Hematopoietic multipotent progenitor cell (in vitro differentiated cells): ENCODE measurements at places on chromosomes 4 and X.

- DNase-seq: no peak
Observed at GRCh38 chr4:102578819-102579218, 77.7 kb downstream of the NFKB1 start.

DNA sequence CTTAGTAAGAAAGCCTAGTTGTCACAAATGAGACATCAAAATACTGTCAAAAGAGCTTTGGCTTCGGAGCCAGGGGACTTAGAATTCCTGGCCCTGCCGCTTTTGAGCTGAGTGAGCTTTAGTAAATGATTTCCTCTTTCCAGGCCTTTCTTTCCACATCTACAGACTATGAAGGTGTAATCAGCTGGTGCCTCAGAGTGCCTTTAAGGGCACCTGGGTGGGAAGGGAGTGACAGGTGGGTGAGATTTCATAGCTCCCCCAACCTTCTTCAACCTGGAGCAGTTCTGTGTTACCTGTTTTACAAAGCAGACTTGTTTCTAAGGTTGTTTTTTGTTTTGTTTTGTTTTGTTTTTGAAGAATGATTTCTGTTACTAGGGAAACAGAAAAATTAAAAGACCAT, 154.7 kb upstream of the BOD1L1 start:
- DNase-seq: no peak

DNA sequence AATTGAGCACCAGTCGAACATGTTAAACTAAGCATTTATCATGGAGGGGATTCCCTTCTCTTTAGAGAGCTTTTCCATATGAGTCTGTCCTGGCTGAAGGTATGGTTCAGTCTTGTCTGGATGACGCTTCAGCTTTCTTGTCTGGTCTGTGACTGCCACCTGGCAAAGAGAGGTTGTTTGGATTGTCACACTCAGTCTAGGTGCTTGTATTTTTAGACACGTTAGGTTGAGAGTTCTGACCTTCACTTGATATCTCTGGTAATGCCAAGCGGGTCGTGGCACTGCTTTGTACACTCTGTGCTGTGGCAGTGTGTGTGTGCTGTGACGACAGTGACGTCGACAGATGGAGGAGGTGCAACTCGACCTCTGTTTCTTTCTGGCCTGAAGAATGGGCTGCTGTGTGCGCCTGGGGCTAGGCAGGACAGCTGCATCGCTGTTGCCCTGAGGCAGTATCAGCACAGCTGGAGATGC, 12.6 kb downstream of the NOCT start:
- DNase-seq: no peak

- DNase-seq: no peak
Observed at GRCh38 chr4:127211650-127212560, 420.9 kb upstream of the INTU start.

DNA sequence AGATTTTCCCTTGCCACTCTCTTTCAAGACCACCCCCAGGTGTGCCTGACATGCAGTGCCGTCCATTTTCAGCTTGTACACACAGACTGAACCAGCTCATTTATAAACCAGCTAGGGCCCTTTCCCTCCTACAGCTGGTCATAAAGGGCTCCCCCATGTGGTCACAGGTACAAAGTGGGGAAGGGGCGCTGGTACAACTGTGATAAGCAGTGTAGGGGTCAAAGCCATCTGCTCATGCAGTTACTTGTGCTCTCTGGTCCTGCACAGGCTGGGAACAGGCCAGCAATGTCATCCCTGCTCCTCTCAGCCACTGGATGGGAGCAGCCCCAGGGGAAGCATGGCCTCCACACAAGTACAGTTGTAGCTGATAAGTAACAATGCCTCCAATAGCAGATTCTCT, 20.6 kb downstream of the GABRQ start:
- no peak for DNase-seq

- DNase-seq: no peak
Observed at GRCh38 chr4:72295966-72296557, 264.3 kb downstream of the NPFFR2 start.

GRCh38 chr4:59094505-59094904, 1984.3 kb upstream of the IGFBP7 start:
- no peak for DNase-seq

DNA sequence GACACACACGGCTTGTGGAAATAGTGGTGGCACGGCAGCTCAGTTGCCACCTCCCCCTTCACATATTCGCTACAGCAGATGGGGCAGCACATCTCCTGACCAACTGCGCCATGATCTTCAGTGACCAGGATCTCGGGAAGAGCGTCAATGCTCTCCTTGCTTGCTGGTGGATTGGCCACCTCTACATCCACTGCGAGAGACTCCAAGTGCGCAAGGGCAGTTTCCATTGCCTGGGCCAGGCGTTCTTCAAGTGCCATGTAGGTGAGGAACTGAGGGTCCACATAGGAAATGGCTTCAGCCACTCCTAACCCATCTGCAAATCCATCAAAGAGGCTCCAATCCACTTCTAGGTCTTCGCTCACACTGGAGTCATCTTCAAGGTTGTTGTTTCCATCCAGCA, 3.9 kb downstream of the PJA1 start:
- DNase-seq: no peak

GRCh38 chr4:86043755-86044592, 315.9 kb downstream of the MAPK10 start:
- DNase-seq: no peak

GRCh38 chr4:10245751-10246150, 129.2 kb upstream of the WDR1 start:
- no peak for DNase-seq

GRCh38 chr4:26772096-26772873, 88.4 kb upstream of the STIM2 start:
- no peak for DNase-seq

GRCh38 chrX:125778261-125778660, 387.8 kb downstream of the DCAF12L2 start:
- DNase-seq: no peak

- no peak for DNase-seq
Observed at GRCh38 chr4:20318909-20319277, 67.2 kb downstream of the SLIT2 start.

- peak; percentile 50 for DNase-seq
Observed at GRCh38 chr4:107740381-107740780, 20.3 kb upstream of the PAPSS1 start.

GRCh38 chr4:145709336-145709735, 29.4 kb downstream of the C4orf51 start:
- no peak for DNase-seq

GRCh38 chr4:25104591-25104990, 55.7 kb downstream of the SEPSECS start:
- no peak for DNase-seq

- no peak for DNase-seq
Observed at GRCh38 chr4:18568600-18568999, 547.0 kb upstream of the LCORL start.

DNA sequence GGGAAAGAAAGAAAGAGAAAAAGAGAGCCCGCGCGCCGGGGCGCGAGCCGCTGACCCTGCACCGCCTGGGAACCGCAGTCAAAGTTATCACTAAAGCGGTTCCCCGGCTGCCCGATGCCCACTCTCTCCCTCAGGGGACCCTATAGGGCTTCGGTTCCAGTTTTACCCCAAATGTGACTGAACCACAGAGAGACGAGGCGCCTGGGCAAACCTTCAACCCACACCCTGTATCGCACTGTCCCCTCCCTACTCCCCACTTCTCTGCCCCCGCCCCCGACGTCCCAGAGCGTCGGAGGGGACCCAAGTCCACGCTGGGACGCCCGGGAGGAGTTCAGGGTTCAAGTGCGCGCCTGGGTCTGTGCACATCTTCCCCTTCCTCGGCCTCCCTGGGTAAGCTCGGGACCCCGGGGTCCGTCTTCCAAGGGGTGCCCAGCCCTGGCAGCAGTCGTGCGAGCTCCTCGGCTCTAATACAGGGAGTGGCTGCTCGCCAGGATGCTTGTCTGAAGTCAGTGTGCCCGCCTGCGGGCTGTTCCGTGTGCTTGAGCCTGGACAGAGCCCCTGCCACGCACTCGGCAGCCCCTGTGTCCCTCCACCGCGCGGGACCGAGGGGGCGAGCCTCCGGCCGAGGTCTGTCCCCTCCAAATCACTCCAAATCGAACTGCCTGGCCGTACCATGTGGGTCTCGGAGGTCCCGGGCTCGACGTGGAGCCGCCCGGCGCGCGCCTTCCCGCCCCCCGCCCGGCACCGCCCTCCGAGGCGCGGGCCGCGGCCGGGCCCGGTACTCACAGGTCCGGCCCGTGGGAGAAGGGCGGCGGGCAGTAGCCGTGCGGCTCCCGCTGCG, 960 bp downstream of the TRPC3 start:
- no peak for DNase-seq

- DNase-seq: no peak
Observed at GRCh38 chr4:174702979-174703478, 126.0 kb downstream of the GLRA3 start.

GRCh38 chr4:74218201-74218600, 60.3 kb downstream of the MTHFD2L start:
- no peak for DNase-seq

GRCh38 chrX:10189317-10190268, 32.8 kb downstream of the CLCN4 start:
- peak; percentile 70 for DNase-seq
